Metanephros (tissue), 2 donors: ENCODE measurements at places on chromosomes 16 and 17. TPM values are rescaled to one million over a fixed set of nuclear protein-coding genes. Genes with fewer than 3 reads are reported as not detected.

The ACE gene
- total RNA-seq: 21.4 TPM

The PYDC1 gene
- not detected for total RNA-seq

The MAPT gene
- total RNA-seq: 8.3 TPM

The SPN gene
- 7.0 TPM for total RNA-seq

The ROGDI gene
- total RNA-seq: 19.6 TPM

The GAS7 gene
- 37.9 TPM for total RNA-seq

The KRT32 gene
- not detected for total RNA-seq

The VTN gene
- total RNA-seq: 5.7 TPM

The PLLP gene
- 14.1 TPM for total RNA-seq

The HSPB9 gene
- 0.23 TPM for total RNA-seq

The KRTAP4-4 gene
- not detected for total RNA-seq

The CNTNAP4 gene
- 1.2 TPM for total RNA-seq

The ZPBP2 gene
- not detected for total RNA-seq

The FOXN1 gene
- total RNA-seq: 0.23 TPM

The NECAB2 gene
- 0.82 TPM for total RNA-seq

The SOST gene
- total RNA-seq: 12.2 TPM

The COPZ2 gene
- 12.4 TPM for total RNA-seq

The FBXW10 gene
- total RNA-seq: 0.18 TPM

The CD79B gene
- 6.8 TPM for total RNA-seq

The PAQR4 gene
- total RNA-seq: 5.2 TPM

The BRICD5 gene
- 5.4 TPM for total RNA-seq
